ENCODE measurements at places on chromosomes 2 and 18. TPM values are rescaled to one million over a fixed set of nuclear protein-coding genes. Genes with fewer than 3 reads are reported as not detected.

The DAPL1 gene
- total RNA-seq: not detected

The NPAS2 gene
- 4.6 TPM for total RNA-seq

The OTX1 gene
- not detected for total RNA-seq

The SPR gene
- total RNA-seq: 0.60 TPM

The TMEM247 gene
- total RNA-seq: not detected

GRCh38 chr2:47964722-47965434 lies 58.6 kb upstream of the FBXO11 start:
- H3K4me3 ChIP-seq: no peak overlapping the region
- no peak for DNase-seq
- H3K27ac ChIP-seq: no peak overlapping the region
- H3K36me3 ChIP-seq: peaks cover 2% of the 10 kb centered on the region
- H3K27me3 ChIP-seq: peaks cover 21% of the 10 kb centered on the region

DNA sequence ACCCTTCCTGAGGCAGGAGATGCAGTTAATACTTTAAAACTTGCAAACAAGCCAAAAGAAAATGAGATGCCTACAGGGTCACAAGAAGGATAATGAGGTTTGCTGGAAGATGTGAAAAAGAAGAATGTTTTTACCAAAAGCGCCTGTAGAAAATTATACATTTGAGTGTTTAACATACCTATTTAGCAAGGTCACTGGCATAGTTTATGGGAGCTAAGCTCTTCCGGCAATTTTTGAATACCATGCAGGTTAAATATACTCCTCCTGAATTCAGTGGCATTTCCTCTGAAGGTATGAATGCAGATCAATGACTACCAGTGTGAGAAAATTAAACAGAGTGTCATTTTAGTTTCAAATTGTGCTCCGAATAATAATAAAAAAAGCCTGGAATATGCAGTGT lies 21.2 kb upstream of the MAP3K20 start:
- no peak overlapping the region for H3K4me3 ChIP-seq
- DNase-seq: no peak
- H3K4me1 ChIP-seq: no peaks in the 10 kb centered on the region

DNA sequence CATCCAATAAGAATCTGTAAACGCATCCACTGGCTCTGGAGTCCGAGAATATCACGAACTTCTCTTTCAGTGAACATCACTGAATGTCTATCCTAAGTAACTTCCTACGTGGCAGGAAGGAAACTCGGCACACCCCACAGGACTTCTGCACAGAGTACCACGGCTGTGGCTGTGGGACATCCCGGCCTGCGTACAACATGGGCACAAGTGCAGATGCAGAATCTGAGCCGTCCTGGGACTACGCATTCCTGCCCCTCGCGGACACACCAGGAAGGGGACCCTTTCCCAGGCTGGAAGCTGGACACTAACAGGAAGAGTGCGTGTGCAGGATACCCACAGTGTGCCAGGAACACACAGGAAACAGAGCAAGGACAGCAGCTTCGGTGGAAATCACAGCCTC lies 60.6 kb downstream of the ZNF516 start:
- no peaks in the 10 kb centered on the region for H3K27me3 ChIP-seq
- no peak overlapping the region for H3K27ac ChIP-seq
- no peak for DNase-seq
- H3K4me3 ChIP-seq: no peak overlapping the region

DNA sequence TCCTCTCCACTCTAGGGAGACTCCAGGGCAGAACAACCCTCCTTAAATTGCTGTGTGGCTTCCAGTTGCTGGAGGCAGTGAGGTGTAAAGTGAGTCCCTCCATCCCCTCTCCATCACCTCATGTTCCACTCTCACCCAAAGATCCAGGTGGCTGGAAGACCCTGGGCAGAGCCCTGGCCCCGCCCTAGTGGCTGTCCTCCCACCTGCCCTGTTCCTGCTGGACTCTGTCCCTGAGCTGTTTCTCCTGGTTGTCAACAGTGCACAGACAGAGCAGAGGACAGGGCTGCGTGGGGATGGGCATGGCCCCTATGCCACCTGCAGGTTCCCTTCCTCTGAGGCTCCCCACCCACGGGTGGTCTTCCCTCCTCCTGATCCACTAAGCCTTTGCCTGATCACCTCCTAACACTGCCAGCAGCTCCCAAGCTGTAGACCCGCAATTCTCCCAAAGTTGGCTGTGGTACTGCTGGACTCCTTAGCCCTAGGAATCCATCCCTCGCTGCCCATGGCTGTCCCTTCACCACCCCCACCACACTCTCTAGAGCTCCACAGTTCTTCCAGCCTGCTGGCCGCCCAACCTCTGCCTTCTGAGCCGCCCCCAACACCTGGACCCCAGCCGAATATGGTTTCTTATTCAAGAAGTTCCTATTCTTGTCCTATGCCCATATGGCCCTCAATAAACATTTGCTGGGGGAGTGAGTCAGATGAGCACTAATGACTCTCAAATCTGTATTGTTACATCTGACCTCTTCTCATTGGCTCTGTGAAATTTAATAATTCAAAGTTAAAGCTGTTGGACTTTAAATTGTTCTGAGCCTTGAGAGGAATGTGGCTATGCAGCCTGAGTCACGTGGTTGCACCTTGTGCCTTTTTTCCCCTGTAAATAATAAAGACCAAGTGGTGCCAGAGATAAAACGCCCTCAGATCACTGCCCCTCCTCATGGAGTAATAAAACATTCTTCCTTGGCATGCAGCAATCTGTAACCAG lies 260.0 kb upstream of the HS6ST1 start:
- H3K36me3 ChIP-seq: no peaks in the 10 kb centered on the region
- DNase-seq: no peak
- no peak overlapping the region for H3K27ac ChIP-seq
- H3K4me1 ChIP-seq: no peaks in the 10 kb centered on the region
- H3K27me3 ChIP-seq: peaks cover 11% of the 10 kb centered on the region

DNA sequence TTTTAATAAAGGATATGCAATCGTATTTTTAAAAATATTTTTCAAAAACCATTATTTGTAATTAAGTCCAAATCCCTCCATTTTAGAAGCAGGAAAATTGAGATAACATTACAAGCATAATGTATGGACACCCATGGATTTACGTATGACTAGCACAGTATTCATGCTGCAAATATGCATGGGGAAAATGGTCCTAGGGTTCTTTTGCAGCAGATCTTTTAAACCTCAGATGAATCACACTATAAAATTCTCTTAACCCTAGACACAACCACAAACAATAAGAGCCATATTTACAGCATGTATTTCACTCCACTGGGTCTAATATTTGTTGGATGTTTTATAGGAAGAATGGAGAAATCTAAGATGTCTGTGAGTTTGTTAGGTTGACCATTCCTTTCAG lies 453.4 kb downstream of the TGIF1 start:
- no peak overlapping the region for H3K4me3 ChIP-seq
- H3K27me3 ChIP-seq: peaks cover 27% of the 10 kb centered on the region
- no peaks in the 10 kb centered on the region for H3K36me3 ChIP-seq
- no peak for DNase-seq
- H3K4me1 ChIP-seq: no peaks in the 10 kb centered on the region
- no peak overlapping the region for H3K27ac ChIP-seq

GRCh38 chr2:20482725-20483124 lies 35.9 kb downstream of the RHOB start:
- H3K36me3 ChIP-seq: no peaks in the 10 kb centered on the region
- no peaks in the 10 kb centered on the region for H3K4me1 ChIP-seq
- no peak overlapping the region for H3K4me3 ChIP-seq
- H3K27me3 ChIP-seq: peaks cover 8% of the 10 kb centered on the region
- no peak overlapping the region for H3K27ac ChIP-seq

DNA sequence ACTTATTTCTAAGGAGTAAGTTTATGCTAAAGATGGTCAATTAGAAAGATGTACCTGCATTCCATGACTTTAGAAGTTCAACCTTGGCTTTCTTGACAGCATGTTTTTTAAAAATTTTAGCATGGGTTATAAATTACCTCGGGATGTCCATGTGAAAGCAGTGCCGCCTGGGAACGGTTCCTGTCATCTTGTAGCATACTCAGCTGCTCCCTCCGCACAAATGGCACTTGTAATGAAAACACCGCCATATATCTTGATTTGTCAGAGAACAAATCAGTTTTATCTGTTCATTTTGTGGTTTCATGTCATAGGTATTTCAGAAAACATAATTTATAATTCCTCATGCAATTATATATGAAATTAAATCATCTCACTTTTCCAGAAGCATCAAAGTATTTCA lies 38.3 kb downstream of the SATB2 start:
- H3K4me1 ChIP-seq: no peaks in the 10 kb centered on the region
- no peak overlapping the region for H3K4me3 ChIP-seq
- no peaks in the 10 kb centered on the region for H3K36me3 ChIP-seq
- no peak for DNase-seq
- H3K27me3 ChIP-seq: peaks cover 23% of the 10 kb centered on the region
- H3K27ac ChIP-seq: no peak overlapping the region

GRCh38 chr2:111626037-111626864 lies 257.7 kb downstream of the ANAPC1 start:
- no peak overlapping the region for H3K27ac ChIP-seq
- no peaks in the 10 kb centered on the region for H3K27me3 ChIP-seq
- H3K4me3 ChIP-seq: no peak overlapping the region

DNA sequence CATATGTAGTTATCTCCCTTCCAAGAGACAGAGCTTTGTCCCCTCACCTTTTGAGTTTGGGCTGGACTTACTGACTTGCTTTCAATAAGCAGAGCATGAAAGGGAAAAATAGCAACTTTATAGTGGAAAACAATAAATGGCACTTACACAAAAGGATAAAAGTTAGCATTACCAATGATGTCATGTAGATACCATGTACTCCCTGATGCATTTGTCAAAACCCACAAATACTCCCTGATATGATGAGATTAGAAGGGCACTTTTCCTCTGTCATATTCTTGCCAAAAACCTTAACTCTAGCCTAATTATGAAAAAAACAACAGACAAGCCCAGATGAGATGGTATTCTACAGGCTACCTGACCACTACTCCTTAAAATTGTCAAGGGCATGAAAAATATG lies 16.0 kb downstream of the HIBCH start:
- H3K27ac ChIP-seq: no peak overlapping the region
- no peaks in the 10 kb centered on the region for H3K27me3 ChIP-seq
- H3K4me3 ChIP-seq: no peak overlapping the region
- peaks cover 10% of the 10 kb centered on the region for H3K36me3 ChIP-seq
- no peak for DNase-seq

DNA sequence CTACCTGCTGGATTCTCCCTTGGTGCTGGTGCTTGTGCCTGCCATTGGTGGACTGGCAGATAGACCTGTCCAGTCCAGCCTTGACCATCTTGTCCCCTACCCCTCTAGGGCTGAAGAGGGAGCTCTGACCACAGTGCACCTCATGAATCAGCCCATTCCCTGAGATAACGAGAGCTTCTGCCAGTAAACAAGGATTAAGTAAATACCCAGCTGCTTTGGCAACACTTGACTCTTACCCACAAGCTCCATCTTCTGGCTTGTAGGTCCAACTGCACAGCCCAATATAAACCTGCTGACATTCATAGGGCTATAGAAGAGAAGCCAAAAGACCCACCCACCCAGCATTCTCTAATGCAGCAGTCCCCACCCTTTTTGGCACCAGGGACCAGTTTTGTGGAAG lies 186.4 kb downstream of the PIK3C3 start:
- H3K27ac ChIP-seq: no peak overlapping the region
- no peak for DNase-seq
- no peaks in the 10 kb centered on the region for H3K27me3 ChIP-seq
- H3K4me3 ChIP-seq: no peak overlapping the region
- no peaks in the 10 kb centered on the region for H3K36me3 ChIP-seq

GRCh38 chr18:66211749-66212148 lies 392.1 kb downstream of the CDH19 start:
- no peaks in the 10 kb centered on the region for H3K27me3 ChIP-seq
- no peak overlapping the region for H3K27ac ChIP-seq
- no peaks in the 10 kb centered on the region for H3K4me1 ChIP-seq
- no peaks in the 10 kb centered on the region for H3K36me3 ChIP-seq
- no peak for DNase-seq

DNA sequence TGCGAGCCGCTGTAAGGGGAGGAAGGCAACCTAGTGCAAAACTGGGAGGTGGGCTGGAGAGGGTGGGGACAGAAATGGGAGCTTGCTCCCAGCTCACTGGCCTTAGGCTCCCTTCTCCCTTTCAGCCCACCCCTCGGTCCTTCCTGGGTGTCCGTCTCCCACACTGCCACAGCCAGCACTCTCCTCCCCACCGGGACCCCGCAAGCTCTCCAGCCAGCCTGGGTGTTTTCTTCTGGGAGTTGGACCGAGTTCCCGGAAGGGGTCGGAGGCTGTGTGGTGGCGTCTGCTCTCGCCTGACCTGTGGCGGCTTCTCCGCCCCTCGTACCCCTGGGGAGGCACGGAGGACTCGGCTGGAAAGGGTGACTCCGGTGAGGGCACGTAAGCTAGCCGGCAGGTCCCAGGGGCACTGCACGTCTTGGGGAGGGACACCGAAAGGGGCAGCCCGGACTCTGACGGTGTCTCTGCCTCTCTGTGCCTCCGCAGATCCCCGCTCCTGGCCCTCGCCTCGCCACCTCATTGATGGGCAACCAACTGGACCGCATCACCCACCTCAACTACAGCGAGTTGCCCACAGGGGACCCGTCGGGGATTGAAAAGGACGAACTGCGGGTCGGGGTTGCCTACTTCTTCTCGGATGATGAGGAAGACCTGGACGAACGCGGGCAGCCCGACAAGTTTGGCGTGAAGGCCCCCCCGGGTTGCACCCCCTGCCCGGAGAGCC lies 1.1 kb downstream of the LRATD1 start:
- H3K27ac ChIP-seq: no peak overlapping the region
- peaks cover 51% of the 10 kb centered on the region for H3K27me3 ChIP-seq
- no peak overlapping the region for H3K4me3 ChIP-seq
- no peaks in the 10 kb centered on the region for H3K4me1 ChIP-seq

DNA sequence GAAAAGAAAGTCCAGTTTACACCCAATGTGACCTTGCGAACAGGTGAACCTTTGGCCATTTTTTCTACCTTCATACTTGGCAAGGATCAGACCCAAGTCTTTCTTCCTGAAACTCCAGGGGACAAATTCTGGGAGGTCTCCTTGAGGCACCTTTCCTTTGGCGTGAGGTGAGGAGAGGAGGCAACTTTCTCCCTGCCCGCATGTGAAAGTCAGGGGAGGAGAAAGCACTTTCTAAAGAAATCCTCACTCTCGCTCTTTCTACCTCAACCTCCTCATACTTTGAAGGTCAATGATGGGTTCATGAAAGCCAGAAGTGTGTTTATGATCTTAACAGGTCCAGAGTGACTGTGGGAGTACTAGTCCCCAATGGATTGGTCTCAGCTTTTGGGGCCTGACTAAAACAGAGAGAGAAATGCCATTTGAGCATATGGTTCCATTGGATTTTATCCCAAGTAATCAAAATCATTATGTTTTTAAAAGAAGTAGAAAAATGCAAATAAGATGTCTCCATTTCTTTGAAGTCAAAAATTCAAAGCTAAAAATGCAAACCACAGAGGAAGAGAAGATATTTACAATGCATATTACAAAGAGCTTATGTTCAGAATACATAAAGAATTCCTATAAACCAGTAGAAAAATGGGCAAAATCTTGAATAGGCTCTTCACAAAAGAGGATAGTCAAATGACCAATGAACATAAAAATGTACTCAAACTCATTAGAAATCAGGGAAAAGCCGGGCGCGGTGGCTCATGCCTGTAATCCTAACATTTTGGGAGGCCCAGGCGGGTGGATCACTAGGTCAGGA lies 15.6 kb upstream of the PPM1B start:
- H3K4me1 ChIP-seq: no peaks in the 10 kb centered on the region
- peaks cover 6% of the 10 kb centered on the region for H3K36me3 ChIP-seq
- no peaks in the 10 kb centered on the region for H3K27me3 ChIP-seq
- DNase-seq: no peak
- H3K27ac ChIP-seq: no peak overlapping the region
